Stimulated activated CD8-positive, alpha-beta memory T cell treated with anti-CD3 and anti-CD28 coated beads, Interleukin-12 subunit alpha, Interleukin-12 subunit beta, amount 100 ng/mL, for 1 hour (primary cell): ENCODE measurements at places on chromosomes 16 and 17.

DNA sequence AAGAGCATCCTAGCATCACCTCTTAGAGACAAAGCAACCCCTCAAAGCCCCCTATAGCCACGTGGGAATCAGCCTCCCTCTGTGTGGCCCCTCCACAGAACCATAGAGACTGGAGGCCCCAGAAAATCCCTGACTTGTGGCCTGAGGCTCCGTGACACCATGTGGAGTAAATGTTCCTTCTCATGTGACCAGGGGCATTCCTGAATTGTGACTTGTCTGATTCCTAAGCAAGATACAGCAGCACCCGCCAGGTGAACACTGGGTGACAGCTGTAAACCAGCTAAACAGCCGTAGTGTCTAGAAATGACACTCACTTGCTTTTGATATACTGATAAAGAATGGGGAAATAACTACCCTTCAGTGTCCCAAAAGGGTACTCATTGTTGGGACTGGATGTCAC is 79.0 kb downstream of the DYNLRB2 start:
- DNase-seq = no peak

- no peak for DNase-seq
Measured at GRCh38 chr17:30323895-30324319, 9.9 kb downstream of the TMIGD1 start.

- DNase-seq = no peak
Measured at GRCh38 chr17:70166615-70167014, 2.7 kb upstream of the KCNJ2 start.

GRCh38 chr17:36858119-36859002 is 78.9 kb upstream of the LHX1 start:
- DNase-seq = no peak

GRCh38 chr16:79767421-79768275 is 167.1 kb upstream of the MAF start:
- no peak for DNase-seq

DNA sequence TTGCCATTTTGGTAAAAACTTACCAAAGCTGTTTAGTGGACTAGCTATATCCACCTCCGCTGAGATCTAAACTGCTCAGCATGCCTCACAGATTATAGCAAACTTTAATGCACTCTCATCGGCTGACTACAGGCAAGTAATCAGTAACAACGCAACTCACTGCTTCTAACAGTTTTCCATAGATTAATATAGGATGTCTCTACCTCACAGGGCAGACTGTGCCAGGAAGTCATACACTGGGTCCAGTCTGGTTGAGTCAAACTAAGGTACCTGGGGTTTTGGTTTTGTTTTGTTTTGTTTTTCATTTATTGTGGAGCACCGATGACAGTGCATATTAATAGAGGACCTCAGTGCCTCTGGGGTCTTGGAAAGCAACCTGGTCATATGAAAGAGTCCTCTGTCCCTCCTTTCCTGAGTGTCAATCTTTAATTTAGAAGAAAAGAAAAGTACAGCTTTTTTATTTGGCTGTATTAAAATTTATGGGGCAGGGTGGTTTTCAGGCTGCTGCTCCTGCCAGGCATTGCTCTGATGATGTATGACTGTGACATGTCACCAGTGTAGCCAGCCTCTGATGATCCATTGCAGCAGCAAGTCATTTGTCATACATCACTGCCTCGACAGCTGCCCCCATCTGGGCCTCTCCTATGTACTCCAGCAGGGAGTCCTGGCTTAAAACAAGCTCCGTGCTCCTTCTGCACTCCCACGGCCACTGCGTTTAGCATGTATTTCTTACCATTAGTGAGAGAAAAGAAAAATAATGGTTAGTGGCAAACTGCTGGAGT is 854.1 kb downstream of the KCNJ2 start:
- no peak for DNase-seq

DNA sequence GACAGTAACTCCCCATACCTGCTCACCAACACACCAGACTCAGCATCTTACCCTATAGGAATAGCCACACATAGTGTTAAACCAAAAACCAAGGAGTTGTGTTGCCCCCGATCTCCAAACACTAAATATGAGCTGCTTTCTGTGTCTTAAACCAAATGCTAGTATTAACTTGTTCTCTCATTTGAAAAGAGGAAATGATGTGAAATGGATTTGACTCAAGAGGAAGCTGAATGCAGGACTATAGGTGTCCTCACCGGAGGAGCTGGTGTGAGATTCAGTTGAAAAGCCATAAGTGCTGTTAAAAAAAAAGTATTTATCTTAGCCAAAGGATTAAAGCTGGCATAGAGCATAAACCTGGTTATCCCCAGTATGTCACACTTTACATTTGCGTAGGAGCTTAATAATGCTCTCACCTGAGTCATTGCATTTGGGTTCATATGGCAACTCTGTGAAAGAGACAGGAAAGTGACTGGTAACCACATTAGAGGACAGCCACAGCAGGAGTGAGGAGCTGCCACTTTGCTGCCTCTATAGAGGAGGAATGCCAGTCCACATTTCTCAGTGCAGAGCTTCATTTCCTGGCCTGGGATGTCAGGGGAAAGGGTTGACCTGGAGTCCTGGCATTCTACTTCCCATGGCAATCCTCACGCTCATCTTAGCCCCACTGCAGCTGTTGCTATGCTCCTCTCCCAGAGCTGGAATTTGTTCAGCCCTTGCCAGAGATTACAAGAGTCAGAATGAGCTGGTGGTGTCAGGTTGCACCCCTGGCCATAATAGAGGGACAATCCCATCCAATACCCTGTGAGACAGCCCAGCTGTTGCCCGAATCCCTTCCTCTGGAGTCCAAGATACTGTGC is 143.3 kb upstream of the ANKFN1 start:
- no peak for DNase-seq

DNA sequence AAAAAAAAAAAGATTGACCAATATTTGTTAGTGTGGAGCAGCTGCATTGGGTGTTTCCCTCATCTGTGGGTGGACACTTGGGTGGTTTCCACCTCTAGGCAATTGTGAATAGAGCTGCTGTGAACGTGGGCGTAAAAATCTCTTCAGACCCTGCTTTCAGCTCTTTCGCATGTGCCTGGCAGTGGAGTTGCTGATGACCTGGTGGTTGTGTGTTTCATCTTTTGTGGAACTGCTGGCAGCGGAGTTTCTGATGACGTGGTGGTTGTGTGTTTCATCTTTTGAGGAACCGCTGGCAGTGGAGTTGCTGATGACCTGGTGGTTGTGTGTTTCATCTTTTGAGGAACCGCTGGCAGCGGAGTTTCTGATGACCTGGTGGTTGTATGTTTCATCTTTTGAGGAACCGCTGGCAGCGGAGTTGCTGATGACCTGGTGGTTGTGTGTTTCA is 21.4 kb downstream of the ZC3H18 start:
- no peak for DNase-seq

- DNase-seq = no peak
Measured at GRCh38 chr17:82065193-82065637, 389 bp downstream of the DUS1L start.

DNA sequence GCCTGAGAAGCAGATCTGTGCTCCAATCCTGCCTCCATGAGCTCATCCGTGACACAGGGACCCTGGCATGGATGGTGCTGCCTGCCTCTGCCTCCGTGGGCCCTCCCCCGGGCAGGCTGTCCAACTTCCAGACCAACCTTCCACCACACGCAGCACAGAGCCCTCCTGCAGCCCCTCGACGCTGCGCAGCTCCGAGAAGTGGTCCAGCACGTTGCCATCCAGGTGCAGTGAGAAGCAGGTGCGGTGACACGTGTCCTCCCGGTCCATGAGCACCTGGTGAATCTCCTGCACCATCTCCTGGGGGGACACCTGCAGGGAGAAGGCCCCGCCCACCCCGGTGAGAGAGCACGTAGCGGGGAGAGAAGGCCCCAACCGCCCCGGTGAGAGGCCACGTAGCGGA is 8.4 kb downstream of the CLUH start:
- DNase-seq = no peak

DNA sequence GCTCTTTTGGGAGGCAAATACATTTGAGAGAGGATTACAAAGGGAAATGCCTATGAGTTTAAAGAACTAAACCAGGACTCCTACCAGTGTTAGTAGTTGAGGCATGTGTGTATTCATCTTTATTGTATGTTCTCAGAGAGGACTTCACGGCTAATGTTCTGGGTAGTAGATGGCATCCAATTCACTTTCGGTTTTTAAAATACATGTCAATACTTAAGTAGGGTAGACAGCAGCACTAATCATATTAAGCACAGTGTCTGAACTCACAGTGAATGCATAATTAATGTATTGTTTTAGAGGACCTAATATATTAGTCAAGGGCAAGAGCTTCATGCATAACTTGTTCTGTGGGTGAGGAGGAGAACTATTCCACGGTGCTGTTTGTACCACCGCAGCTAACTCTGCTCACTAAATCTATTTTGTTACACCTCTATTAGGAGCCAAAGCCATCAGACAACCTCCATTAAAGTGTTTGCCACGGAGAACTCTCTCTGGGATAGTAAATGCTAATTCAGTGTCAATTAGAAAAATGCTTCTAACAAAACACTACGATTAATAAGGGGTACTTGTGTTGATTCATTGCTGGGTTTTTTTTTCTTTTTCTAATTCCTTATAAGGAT is 56.3 kb downstream of the COX10 start:
- no peak for DNase-seq

DNA sequence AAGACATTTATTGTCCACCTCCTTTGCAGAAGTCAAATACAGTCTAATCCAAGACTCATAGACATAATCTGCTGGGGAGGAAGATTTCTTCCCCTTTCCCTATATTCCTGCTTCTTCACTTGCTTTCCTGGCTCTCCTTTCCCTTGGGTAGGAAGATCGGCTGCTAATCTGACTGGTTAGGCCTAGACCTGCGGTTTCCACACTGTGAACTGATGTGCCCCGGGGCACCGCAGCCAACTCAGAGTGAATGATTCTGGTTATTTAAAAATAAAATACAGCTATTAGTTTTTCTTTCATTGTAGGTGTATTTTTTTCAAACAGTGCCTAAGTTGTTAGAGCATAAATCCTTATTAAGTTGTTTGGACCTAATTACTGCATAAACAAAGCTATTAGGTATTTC is 78.9 kb downstream of the DNAH3 start:
- no peak for DNase-seq

GRCh38 chr16:88669980-88670379 is 7.1 kb upstream of the MVD start:
- no peak for DNase-seq

DNA sequence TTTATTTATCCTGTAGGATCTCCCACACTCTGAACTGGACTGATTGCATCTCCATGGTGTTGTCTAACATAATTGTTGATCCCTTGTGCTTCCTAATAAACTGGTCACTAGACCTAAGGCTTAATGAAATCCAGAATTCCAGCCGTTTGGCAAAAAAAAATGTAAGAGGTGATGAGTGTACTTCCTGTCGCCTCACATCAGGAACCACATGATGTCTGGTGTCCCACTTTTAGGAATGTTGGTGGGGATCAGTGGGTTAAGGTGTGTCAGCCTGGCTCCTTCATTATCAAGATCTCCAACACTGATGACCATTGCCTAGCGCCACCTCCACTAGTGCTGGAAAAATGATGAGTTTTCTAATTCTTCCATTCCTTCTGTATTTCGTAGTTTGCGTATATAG is 18.6 kb upstream of the LONP2 start:
- DNase-seq = no peak

- no peak for DNase-seq
Measured at GRCh38 chr17:77677211-77677610, 281.3 kb upstream of the TNRC6C start.

GRCh38 chr16:69865701-69866100 is 85.4 kb upstream of the CLEC18A start:
- DNase-seq = no peak

DNA sequence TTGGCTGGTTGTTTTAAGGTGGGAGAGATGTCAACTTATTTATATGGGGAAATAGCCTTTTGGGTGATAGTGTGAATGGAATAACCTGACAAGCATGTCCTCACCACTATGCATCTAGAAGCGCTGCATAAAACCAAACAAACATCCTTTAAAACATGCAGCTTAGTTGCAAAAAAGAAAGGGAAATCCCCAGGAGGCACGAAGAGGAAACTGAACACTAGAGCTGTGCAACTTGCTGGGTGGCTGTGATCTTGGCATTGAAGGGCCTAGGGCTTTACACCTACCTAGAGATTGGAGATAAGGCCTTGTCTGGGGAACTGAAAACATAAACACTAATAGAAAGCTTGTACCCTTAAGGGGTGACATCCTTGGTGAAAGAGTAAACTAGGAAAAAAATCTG is 7.3 kb downstream of the C16orf54 start:
- no peak for DNase-seq

DNA sequence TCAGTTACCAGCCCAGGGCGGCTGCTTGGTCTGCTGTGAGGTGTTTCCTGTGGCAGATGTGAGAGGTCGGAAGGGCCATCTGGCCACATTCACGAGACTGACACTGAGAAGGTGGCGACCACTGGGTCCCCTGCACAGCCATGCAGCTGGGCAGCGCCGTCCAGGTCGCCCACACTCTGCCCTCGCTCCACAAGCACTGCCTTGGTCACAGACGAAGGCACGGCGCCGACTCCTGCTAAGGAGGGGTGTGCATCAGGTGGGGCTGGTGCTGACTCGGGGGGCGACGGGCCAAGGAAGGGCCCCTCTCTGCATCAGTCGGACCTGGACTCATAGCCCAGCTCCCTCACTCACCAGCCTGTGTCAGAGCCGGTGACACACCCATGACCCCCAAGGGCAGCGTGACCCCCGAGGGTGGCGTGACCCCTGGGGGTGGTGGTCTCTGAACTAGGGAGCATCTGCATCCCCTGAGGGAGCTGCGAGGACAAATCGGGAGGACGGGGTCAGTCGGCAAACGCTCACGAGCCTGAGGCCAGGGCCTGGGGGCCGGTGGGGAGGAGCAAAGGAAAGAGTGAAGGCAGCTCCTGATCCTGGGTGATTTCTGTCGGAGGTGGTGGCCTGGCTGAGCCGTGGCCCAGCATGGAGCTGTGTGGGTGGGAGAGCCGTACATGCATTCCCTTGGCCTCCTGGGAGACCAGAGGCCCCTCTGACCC is 30.4 kb downstream of the NME3 start:
- no peak for DNase-seq

GRCh38 chr16:3950343-3951193 is 70.1 kb upstream of the CREBBP start:
- DNase-seq = no peak

DNA sequence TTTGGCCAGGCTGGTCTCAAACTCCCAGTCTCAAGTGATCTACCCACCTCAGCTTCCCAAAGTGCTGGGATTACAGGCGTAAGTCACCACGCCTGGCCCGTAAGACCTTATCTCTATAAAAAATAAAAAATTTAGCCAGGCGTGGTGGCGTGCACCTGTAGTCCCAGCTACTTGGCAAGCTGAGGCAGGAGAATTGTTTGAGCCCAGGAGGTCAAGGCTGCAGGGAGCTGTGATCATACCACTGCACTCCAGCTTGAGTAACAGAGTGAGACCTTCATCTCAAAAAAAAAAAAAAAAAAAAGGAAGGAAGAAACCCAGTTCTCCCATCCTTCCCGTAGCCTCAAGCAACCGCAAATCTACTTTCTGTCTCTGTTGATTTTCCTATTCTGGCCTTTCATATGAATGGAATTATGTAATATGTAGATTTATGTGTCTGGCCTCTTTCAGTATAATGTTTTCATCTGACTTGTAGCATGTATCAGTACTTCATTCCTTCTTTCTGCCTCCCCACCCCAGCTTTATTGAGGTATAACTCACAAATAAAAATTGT is 11.2 kb downstream of the CASC3 start:
- no peak for DNase-seq
